ENCODE measurements at places on chromosomes 4 and X.

GRCh38 chrX:46461660-46462191 lies 83.5 kb downstream of the ZNF674 start:
- DNase-seq, result no peak

DNA sequence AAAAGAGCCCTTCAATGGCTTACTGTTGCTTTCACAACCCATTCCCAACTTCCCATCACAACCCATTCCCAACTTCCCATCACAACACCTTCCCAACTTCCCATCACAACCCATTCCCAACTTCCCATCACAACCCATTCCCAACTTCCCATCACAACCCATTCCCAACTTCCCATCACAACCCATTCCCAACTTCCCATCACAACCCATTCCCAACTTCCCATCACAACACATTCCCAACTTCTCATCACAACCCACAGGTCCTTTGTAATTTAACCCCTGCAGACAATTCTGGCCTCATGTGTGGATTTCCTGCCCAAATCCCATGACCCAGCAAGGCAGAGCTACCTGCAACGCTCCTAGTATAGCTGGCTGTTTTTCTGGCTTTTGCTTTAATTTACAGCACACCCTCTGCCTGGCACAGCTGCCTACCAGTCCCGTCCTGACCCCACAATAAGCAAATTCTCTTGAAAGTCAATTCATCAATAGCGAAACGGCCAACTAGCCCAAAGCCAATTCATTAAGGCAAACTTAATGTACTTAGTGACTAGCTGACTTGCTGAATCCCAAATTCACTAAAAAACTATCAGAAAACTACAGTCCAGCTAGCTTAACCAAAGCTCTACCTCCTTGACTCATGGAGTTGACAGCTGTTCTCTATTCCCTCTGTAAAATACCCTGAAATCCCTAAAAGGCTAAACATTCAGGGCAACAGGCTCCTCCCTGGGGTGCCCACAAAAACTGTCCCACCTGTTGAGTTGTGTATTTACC lies 75.6 kb downstream of the AFAP1 start:
- DNase-seq, result no peak

GRCh38 chr4:185358514-185358913 lies 37.2 kb downstream of the LRP2BP start:
- no peak for DNase-seq

DNA sequence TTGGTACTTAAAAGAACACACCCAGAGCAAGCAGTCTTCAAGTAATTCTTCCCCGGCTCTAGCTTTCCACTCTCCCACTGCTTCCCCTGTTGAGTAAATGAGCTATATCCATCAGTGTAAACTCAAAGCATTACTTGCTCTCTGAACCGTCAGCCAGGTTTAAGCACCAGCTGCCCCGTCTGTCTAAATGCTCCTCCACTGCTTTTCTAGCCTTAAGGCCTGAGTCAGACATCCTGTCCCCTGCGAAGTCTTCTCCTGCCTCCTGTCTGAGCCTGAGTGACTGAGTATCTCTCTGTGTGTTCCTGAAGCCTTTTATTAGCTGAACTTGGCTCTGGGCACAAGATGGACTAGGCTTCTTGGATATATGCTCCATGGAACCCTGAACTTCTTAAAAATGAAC lies 205.1 kb downstream of the STK32B start:
- DNase-seq, result no peak

DNA sequence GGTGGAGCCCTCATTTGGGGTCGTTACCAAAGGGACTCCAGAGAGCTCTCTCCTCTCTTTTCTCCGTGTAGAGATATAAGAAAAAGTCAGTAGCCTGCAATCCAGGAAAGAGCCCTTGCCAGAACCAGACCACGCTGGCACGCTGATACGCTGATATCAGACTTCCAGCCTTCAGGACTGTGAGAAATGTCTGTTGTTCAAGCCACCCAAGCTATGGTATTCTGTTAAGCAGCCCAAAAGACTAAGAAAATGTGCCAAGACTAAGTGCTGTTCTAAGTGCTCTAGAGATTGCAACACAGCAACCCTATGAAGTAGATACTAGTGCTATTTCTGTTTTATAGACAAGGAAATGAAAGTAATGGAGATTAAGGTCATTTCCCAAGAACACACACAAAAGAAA lies 205.7 kb downstream of the CAMK2D start:
- DNase-seq, result no peak

DNA sequence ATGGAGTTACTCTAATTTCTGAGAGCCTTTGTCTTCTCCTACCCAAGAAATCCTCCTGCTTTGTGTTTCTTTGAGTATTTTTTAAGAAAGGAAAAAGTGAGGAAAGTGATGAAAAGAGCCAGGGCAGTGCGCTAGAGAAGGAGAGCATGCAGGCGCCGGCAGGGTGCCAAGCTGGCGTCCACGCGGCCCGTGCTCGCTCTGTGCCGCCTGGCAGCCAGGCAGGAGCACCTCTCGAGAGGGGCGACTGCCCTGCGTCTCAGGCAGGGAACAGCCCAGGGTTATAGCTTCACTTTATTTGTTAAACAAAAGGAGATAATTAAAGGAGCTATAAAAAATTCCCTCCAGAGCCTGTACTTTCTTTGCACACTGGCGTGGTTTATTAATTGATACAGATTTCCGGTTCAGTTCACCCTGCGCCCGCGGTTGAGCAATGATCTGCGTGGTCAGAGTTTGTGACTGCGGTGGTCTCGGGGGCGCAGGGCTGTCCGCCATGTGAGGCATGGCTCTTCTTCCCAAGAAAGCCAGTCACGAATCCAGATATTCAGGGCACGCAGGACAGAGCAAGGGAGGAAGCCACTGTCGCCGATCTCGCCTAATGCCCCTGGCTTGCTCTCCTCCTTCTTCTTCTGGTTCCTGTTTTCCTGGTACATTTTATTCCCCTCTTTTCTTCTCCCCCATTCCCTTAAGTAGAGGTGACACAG lies 110.8 kb upstream of the PAQR3 start:
- no peak for DNase-seq

DNA sequence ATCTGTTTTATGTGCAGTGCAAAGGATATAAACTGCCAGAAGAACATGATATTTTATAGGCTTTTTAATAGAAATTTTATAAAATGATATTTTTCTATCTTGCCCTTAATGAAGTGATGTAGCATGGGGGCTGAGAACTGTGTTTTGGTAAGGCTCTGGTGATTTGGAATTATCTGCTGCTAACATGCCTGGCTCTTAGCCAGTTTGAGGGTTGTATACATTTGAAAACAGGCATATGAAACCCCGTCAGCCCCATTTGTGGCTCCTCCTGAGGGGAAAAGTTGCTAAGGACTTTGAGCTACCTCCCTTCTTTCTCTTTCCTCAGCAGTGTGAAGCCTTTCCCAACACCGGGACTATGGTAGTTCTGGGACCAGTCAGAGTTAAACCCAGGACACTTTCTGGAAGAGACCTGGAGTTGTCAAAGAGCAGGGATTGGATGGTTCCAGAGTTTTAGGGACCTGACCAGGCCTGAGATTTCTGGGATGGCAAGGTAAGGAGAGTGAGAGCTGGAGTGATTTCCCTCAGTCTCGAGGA lies 4.7 kb downstream of the SFRP2 start:
- no peak for DNase-seq

DNA sequence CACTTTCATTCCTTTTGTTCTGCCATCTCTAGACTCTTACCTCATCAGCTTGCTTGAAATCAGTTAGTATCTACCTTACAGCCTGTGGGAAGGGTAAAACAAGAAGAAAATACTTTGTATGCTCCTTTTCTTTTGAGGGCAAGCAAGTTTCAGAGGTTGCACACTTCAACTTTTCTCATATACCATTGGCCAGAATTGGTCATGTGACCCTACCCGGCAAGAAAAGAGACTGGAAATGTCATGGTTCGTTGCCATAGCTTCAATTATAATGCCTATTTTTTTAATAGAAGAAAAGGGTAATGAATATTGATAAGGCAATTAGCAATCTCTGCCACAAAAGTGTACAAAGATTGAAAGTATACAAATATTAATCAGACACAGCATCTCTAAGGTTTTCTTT lies 346.7 kb upstream of the TACR3 start:
- no peak for DNase-seq

GRCh38 chr4:111228874-111229273 lies 606.0 kb upstream of the PITX2 start:
- DNase-seq, result no peak

DNA sequence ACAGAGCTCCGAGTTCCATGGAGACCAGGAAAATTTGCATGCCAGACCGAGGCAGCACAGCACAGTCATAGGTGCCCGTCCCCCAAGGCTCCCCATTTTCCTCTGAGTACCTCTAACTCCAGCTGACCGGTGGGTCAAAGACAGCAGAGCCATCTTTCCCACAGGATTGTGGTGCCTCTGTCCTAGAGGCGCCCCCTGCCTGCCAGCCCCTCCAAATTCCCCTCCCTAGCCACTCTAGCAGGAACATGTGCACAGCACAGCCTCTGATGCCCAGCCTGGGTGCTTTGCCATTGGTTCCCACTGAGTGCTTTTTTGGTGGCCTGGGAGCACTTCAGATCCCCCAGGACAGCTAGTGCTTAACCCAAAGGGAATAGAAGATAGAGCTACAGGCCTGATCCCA lies 368.5 kb upstream of the PABPC5 start:
- no peak for DNase-seq

GRCh38 chr4:162102713-162103112 lies 61.1 kb downstream of the FSTL5 start:
- DNase-seq, result no peak

GRCh38 chr4:78684325-78685079 lies 91.6 kb upstream of the BMP2K start:
- no peak for DNase-seq

DNA sequence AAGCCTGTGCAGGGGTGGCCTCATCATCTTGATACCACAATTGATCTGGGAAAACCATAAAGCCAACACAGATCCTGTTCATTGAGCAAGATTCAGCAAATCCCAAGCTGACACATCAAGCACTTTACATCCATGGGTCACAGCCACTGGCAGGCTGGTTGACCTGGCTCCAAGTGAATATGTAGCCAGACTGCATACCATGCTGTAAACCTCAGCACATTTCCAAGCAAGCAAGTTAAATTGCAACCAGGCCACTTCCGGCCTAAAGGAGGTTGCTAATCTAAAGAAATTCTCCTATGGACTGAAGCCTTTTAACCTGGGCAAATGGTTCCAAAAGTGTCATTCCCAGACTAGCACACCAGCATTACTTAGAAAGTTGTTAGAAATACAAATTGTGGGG lies 54.4 kb upstream of the USP26 start:
- DNase-seq, result no peak

DNA sequence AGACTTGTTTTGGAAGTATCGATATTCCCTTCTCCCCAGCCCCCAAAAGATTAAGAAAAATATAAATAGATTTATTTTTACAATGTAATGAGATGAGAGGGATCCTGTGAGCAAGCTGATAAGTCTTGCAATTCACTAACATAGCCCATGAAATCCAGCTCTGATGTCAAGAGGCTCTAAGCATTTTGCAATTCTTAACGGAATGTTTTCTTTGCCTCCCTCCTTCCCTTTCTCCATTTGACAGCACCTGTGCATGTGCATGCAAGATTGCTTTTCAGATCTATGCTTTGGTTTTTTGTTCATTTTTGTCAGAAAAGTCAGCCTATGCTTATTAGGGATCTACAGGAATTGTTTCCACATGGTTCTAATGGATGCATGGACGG lies 169.9 kb downstream of the SLIT2 start:
- DNase-seq, result no peak

DNA sequence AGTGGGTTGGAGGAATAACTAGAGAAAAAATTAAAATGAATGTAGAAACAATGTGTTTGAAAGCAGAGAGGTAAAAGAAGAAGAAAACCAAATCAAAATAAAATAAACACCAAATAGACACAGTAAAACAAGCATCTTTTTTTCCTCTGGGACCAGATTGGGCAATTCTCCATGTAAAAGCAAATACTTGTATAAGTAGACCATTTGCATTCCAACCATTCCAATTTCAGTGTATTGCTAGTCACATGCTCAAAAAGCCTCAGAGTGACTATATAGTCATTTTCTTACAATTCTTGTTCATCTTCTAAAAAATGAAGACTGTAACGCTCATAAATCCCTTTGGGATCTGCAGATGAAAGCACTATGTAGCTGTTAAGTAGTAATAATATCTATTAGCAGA lies 969.5 kb downstream of the PCDH18 start:
- DNase-seq, result no peak

- DNase-seq, result no peak
These were observed 38.6 kb downstream of the COL4A6 start for GRCh38 chrX:108399418-108400165.

DNA sequence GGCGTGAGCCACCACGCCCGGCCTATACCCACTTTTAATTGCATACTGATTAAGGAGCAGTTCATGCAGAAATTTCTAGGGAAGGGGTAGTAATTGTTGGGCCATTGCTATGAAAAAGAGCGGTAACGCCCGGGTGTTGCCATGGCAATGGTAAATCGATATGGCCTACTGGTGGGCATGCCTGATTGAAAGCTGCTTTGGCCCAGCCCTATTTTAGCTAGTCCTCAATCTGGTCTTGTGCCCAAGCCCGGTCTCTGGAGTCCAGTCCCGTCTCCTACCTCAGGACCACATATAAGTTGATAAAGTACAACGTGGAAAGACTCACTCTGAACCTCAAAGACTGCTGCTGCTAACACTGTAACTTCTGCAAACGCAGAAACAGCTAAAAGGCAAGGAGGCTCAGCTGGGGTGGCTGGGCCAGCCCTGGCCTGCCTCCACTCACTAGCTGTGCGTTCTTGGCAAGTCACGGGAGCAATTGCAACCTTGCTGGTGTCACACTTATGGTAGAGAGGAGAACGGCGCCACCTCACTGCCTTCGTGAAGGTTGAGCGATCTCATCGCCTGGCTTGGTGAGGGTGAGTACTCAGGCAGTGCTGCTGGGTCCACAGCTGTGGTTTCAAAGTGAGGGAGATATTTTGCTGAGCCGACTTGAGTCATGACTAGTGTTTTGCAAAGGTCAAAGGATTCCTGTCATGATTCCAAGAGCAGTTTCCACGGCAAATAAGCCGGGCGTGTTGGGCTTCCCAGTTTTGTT lies 57.0 kb upstream of the GRPEL1 start:
- no peak for DNase-seq

DNA sequence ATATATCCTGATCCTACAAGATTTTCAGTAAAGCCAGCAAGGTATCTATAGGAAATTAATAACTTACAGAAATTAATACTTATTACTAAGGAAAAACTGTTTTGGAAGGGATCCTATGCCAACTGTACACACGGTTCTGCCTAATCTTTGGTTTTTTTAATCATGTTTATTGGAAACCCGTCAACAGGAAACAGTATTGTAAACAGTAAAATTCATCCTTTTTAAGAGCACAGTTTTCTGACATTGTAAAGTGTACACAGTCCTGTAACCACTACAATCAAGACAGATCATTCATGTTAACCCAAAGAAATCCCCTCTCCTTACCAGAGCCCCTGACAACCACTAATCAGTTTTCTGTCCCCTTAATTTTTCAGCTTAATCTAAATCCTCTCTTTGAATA lies 9.9 kb downstream of the ABCG2 start:
- DNase-seq, result no peak

DNA sequence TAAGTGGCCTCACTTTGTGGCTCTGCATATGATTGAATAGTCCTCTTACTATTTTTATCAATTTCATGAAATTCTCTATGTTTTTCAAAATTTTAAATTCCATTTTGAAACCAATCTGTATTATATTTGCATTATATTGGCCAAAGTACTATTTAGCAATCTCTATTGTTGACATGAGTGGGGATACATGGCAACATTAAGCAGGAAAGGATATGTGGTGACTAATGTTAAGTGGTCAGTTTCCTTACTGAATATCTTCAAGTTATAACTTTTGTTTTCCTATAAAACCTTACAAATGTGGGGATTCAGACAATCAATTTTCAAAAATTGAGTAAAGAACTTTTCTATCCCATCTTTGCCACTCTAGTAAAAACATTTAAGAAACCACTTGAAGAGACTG lies 10.2 kb downstream of the BBS7 start:
- no peak for DNase-seq
